ENCODE measurements at places on chromosomes 3 and 15.

DNA sequence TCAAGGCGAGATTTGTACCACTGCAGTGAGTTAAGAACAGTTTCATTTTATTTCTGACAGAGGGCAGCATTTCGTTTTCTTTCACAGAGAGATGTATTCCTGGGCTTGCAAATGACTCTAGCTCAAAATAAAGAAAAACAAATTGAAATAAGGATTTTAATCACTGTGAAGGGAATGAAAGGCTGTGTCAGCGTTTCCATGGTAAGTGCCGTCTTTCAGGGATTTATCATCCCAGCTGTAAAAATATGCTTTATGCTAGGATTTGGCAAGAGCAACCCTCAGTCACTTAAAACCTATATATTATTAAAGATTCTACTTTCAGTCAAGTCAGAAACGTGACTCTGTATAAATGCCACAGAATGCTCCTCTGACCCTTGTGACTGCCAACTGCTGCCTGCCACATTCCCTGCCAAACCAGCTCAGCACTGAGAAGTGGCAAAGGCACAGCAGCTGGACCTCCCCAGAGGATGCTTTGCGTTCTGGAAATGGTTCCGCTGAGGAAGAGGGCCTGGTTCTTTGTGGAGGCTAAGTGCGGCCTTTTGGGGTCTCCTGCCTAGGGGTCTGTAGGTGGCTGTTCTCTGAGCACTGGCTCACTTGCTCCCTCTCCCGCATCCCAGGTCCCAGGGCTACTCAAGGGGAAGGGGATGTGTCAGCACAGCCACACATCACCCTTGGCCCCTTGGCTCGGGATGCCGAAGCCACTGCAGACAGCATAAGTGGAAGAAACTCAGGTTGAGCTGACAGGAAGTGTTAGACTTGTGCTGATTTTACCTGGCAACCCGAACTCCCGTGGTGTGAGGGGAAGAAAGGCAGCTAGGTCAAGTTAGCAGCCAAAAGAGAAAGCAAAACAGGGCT lies 56.6 kb upstream of the POMGNT2 start:
- peak; percentile 23 for DNase-seq

GRCh38 chr3:14389166-14389606 lies 13.2 kb upstream of the SLC6A6 start:
- no peak for DNase-seq

DNA sequence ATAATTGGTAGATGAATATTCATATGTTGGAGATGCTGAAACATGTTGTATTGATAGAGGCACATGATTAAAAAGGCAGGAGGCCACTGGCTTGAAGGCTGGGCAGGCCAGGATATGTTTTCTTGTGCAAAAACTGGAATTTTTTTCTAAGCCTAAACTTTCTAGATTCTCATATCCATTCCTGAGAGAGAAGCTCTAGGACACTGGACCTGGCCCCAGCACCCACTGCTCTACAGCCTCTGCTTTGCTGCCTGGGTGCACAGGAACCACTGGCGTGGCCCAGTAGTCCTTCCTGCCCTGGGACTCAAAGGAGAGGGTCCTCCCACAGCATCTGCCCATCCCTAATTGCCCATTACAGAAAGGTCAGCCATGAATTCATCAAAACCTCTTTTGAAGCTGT lies 58.1 kb upstream of the APEH start:
- no peak for DNase-seq

DNA sequence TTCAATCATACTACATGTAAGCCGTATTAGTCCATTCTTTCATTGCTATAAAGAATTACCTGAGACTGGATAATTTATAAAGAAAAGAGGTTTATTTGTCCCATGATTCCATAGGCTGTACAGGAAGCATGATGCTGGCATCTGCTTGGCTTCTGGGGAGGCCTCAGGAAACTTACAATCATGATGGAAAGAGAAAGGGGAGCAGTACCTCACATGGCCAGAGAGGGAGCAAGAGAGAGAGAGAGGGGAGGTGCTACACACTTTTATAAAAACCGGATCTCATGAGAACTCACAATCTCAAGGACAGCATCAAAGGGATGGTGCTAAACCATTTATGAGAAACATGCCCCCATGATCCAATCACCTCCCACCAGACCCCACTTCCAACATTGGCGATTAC lies 14.3 kb upstream of the CLASP2 start:
- DNase-seq: no peak

GRCh38 chr15:39429898-39430357 lies 151.0 kb upstream of the THBS1 start:
- no peak for DNase-seq

DNA sequence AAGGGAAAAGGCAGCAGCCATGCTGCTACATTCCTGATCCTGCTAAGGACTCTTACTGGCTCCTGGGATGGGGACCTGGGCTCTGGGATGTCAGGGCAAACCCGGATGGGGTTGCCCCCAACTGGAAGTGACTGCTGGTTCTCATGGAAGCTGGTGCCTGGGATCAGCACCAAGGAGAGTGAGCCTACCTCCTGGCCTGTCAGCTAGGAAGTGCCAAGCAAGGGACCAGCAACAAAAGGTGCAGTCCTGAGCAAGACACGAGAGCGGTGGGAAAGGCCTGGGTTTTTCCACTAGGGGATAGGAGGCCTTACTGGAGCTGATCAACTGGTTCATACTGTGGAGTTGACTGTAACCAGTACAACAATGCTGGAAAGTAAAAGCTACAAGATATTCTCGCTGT lies 47.9 kb upstream of the SYNM start:
- no peak for DNase-seq

DNA sequence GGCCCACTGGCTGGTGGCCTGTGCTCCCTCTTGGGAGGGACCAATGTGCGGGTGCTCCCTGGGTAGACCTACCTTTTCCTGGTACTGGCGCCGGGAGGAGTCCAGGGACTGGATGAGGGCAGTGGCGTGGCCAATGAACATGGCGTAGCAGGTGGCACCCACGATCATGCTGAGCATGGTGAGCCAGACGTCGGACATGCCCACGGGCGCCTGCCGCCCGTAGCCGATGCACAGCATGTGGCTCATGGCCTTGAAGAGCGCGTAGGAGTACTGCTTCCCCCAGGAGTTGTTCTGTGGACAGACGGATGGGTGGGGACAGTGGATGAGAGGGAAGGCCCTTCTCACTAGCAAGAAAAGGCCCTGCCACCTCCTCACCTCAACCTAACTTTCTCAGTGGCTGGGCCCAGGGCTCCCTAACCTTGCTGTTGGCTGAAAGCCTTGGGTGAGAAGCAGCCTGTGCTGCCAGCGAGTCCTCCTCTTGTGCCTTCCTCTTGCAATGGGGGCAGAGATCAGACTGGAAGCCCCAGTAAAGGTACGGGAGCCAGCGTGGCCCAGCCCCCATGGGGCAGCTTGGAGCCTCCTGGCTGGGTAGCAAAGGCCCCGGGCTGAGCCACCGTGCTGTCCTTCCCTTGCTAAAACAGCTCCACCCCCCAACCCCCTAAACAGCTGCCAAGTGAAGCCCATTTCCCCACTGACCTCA lies 39.1 kb downstream of the HCN4 start:
- DNase-seq: no peak

DNA sequence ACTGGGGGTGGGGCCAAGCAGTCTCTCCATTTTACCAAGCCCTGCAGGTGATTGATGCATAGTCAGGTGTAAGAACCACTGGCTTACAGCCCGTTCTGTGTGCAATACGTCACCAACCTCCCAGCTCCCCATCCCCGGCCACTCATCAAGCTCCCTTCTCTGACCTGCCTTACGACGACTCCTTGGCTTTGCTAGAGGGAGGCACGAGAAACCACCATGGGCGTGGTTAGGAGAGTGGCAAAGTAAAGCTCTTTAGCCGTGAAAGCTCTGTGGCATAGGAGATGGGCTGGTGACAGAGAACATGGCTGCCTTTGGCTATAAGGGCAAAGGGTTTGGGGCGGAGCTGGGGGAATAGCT lies 109.1 kb downstream of the BDH1 start:
- no peak for DNase-seq

DNA sequence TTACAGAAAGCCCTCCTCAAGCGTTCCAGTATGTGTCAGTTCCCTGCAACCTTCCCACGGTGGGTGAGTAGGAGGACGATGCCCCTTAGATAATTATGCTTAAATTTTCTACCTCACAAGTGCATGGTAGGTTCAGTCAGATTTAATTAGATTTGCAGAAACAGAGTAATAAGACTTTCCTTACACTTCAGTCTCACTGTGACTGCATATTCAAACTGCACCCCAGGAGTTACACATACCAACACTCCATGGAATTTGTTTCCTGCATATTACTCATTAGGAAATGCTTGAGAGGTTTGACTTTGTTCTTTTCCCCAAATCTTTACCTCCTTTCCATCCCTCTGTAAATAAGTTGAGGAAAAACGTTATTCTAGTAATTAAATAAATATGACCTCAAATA lies 108.8 kb downstream of the ARRDC4 start:
- no peak for DNase-seq

GRCh38 chr3:178320456-178321351 lies 215.5 kb upstream of the KCNMB2 start:
- DNase-seq: no peak

Measured in activated T-helper 1 cell treated with anti-CD3 and anti-CD28 coated beads, Interleukin-2, amount 50 U/mL, for 16 hours (primary cell).